Activated T-helper 1 cell treated with anti-CD3 and anti-CD28 coated beads, Interleukin-12 subunit alpha, Interleukin-12 subunit beta, Interleukin-2, Interleukin-4 antibody, amounts not matched to agents 30 ng/mL and 10 ng/mL and 1 ng/mL, durations not matched to agents 14 hours and 24 hours and 36 hours (primary cell): ENCODE measurements at places on chromosomes 4 and X.
A peak's percentile ranks its signal among the peaks of the same experiment; 100 is the strongest.

- H3K4me3 ChIP-seq = peak overlapping the region; percentile 20
- no peaks in the 10 kb centered on the region for H3K36me3 ChIP-seq
- peaks cover 21% of the 10 kb centered on the region for H3K4me1 ChIP-seq
- H3K27ac ChIP-seq = peak overlapping the region; percentile 21
Observed at GRCh38 chr4:7649741-7650531, 215.2 kb upstream of the PSAPL1 start.

- H3K27ac ChIP-seq = no peak overlapping the region
- H3K27me3 ChIP-seq = no peaks in the 10 kb centered on the region
- no peak overlapping the region for H3K4me3 ChIP-seq
- peaks cover 18% of the 10 kb centered on the region for H3K4me1 ChIP-seq
Observed at GRCh38 chrX:45518552-45518951, 317.9 kb upstream of the DIPK2B start.

GRCh38 chrX:130321550-130321949, 18.2 kb upstream of the SLC25A14 start:
- H3K4me3 ChIP-seq = no peak overlapping the region
- H3K36me3 ChIP-seq = no peaks in the 10 kb centered on the region
- H3K4me1 ChIP-seq = peaks cover 9% of the 10 kb centered on the region
- H3K27me3 ChIP-seq = peaks cover 12% of the 10 kb centered on the region
- no peak for DNase-seq

DNA sequence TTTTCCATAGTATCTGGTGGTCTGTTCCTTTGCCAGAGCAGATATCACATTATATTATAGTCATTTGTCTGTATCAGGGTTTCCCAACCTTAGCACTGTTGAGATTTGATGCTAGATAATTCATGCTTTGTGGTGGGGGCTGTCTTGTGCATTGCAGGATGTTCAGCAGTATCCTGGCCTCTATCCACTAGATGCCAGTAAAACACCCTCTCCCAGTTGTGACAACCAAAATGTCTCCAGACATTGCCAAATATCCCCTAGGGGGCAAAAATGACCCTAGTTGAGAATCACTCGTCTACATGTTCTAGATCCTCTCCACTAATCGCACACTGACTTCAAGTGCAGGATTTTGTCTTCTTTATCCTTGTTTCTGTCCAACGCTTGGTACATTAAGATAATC, 160.8 kb downstream of the FANCB start:
- no peaks in the 10 kb centered on the region for H3K4me1 ChIP-seq
- no peak overlapping the region for H3K27ac ChIP-seq
- no peak for DNase-seq
- H3K4me3 ChIP-seq = no peak overlapping the region
- no peaks in the 10 kb centered on the region for H3K27me3 ChIP-seq

DNA sequence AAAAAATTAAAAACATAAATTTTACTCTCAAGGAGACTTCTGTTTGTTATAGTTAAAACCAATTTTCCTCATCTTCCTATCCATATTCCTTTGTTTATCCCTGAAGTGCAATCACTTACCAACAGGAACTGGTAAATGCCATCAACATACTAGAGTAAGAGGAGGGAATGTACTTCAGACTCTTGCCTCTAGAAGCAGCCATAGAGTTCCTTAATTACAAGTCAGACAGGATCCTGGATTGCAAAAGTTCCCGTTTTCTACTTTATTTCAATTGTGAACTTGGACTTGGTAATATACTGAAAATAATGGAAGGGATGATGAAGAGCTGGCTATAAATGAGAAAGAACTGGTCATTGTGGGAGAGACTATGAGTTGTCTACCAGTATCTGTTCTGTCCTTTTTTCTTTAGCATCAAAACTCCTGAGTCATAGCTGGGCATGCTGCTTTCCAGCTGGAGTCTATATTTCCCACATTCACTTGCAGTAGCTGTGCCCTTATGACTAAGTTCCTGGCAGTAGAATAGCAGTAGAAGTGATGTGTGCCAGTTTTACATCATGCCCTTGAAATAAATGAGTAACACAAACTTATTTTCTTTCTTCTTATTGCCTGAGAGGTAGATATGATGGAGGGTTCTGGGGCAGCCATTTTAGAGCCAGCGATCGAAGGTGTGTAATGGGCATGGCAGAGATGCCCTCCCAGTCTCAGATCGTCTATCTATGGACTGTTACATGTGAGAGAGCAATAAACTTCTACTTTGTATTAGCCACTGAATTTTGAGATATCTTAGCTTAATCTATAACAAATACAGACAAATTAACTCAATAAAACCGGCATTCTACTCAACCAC, 26.8 kb upstream of the SPARCL1 start:
- H3K36me3 ChIP-seq = no peaks in the 10 kb centered on the region
- no peak overlapping the region for H3K27ac ChIP-seq
- no peak for DNase-seq
- peaks cover 11% of the 10 kb centered on the region for H3K27me3 ChIP-seq

DNA sequence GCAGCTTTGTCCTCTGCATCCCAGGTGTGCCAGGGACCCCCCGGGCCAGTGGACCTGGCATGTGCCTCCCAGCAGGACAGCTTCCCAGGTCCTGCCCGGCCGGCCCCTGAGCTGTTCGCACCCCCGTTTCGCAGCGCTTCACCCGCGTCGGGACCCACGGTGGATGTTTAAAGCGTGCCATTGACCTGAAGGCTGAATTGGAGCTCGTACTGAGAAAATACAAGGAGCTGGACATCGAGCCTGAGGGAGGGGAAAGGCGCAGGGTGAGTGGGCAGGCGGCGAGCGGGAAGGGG, 7.9 kb downstream of the UVSSA start:
- no peaks in the 10 kb centered on the region for H3K27me3 ChIP-seq
- no peak for DNase-seq
- no peak overlapping the region for H3K4me3 ChIP-seq

DNA sequence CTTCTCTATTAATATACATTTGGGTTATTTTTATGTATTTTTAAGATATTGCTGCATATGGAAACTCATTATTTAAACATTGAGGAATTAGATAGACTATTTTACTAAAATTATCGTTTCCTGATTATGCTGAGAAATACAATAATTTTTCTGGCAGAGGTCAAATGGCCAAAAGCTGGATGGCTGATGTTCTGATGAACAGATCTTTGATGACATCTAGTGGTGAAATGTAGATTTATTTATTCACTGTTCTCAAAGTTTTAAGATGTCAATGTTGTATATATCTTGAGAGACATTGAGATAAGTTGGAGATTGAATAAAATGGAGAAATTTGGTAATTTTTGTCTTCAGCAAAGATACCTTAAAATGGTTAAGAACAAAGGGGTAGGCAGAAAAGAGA, 96.2 kb downstream of the UGT8 start:
- no peak overlapping the region for H3K27ac ChIP-seq
- no peak overlapping the region for H3K4me3 ChIP-seq
- DNase-seq = no peak
- H3K4me1 ChIP-seq = peaks cover 8% of the 10 kb centered on the region

DNA sequence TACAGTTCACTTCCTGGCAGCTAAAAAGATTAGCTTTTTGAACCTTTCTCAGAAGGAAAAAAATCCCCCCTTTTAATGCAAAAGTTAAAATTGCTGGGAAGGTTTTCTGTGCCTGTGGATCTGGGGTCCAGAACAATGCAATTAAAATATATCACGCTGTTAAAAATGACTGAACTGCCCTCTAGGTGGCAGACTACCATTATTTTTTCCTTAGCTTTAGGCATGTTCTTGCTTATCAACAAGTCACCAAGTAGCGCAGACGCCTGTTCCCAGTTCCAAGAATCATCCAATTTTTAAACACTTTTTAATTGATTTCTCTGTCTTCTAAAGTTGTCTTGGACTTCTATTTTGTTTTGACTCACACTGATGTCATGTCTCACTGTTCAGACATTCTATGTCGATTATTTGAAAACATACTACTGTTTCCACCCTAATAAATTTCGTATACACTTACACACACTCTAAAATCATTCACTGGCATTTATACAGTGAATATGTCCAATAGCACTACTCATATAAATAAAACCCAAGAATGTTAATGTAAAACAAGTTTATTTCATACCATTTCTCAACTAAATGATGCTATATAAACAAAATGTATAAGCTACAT, 661.6 kb downstream of the RAPGEF2 start:
- H3K27ac ChIP-seq = no peak overlapping the region
- no peaks in the 10 kb centered on the region for H3K36me3 ChIP-seq
- no peak for DNase-seq
- no peaks in the 10 kb centered on the region for H3K4me1 ChIP-seq

- no peaks in the 10 kb centered on the region for H3K27me3 ChIP-seq
- no peak overlapping the region for H3K4me3 ChIP-seq
- no peak for DNase-seq
- no peaks in the 10 kb centered on the region for H3K4me1 ChIP-seq
- no peaks in the 10 kb centered on the region for H3K36me3 ChIP-seq
Observed at GRCh38 chr4:130077275-130077674, 981.3 kb downstream of the C4orf33 start.

DNA sequence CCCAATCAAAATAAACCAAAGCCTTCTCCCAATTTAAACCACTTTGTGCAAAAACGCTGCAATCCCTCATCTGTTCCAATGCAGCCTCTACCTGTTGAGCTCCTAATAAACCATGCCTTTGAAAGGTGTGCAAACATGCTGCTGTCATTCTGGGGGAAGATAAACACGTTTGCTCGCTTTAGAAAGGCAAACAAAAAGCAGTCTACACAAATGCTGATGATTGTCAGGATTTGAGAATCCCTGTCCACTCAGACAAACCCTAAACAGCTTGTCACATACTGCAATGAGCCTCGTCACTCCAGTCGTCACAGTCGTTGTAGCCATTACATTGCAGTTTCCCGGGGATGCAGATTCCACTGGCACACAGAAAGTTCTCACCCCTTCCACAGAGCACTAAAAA, 145.2 kb downstream of the CORIN start:
- H3K4me1 ChIP-seq = no peaks in the 10 kb centered on the region
- H3K27ac ChIP-seq = no peak overlapping the region
- no peak overlapping the region for H3K4me3 ChIP-seq
- no peaks in the 10 kb centered on the region for H3K36me3 ChIP-seq
- H3K27me3 ChIP-seq = peaks cover 9% of the 10 kb centered on the region

GRCh38 chr4:6771229-6771671, 11.3 kb upstream of the KIAA0232 start:
- peaks cover 16% of the 10 kb centered on the region for H3K4me1 ChIP-seq
- DNase-seq = no peak
- H3K4me3 ChIP-seq = no peak overlapping the region
- no peaks in the 10 kb centered on the region for H3K36me3 ChIP-seq
- peaks cover 4% of the 10 kb centered on the region for H3K27me3 ChIP-seq

- no peak for DNase-seq
- no peaks in the 10 kb centered on the region for H3K36me3 ChIP-seq
- no peaks in the 10 kb centered on the region for H3K4me1 ChIP-seq
Observed at GRCh38 chr4:110865611-110866259, 242.9 kb upstream of the PITX2 start.

- peak overlapping the region; percentile 18 for H3K27ac ChIP-seq
- peaks cover 76% of the 10 kb centered on the region for H3K36me3 ChIP-seq
- H3K4me1 ChIP-seq = peaks cover 69% of the 10 kb centered on the region
- no peaks in the 10 kb centered on the region for H3K27me3 ChIP-seq
Observed at GRCh38 chr4:184400375-184400870, 73.9 kb downstream of the IRF2 start.

- H3K4me1 ChIP-seq = no peaks in the 10 kb centered on the region
- DNase-seq = no peak
- H3K36me3 ChIP-seq = no peaks in the 10 kb centered on the region
- H3K27ac ChIP-seq = no peak overlapping the region
Observed at GRCh38 chr4:151226004-151226932, 50.7 kb upstream of the PRSS48 start.

- H3K27ac ChIP-seq = no peak overlapping the region
- peaks cover 18% of the 10 kb centered on the region for H3K36me3 ChIP-seq
- no peaks in the 10 kb centered on the region for H3K27me3 ChIP-seq
- no peak for DNase-seq
- no peak overlapping the region for H3K4me3 ChIP-seq
- no peaks in the 10 kb centered on the region for H3K4me1 ChIP-seq
Observed at GRCh38 chr4:88674565-88674964, 23.1 kb downstream of the NAP1L5 start.

- peaks cover 3% of the 10 kb centered on the region for H3K27me3 ChIP-seq
- peak overlapping the region; percentile 25 for H3K4me3 ChIP-seq
- H3K36me3 ChIP-seq = peaks cover 40% of the 10 kb centered on the region
- DNase-seq = no peak
- peak overlapping the region; percentile 54 for H3K27ac ChIP-seq
Observed at GRCh38 chr4:38132843-38133662, 172.9 kb downstream of the PTTG2 start.

DNA sequence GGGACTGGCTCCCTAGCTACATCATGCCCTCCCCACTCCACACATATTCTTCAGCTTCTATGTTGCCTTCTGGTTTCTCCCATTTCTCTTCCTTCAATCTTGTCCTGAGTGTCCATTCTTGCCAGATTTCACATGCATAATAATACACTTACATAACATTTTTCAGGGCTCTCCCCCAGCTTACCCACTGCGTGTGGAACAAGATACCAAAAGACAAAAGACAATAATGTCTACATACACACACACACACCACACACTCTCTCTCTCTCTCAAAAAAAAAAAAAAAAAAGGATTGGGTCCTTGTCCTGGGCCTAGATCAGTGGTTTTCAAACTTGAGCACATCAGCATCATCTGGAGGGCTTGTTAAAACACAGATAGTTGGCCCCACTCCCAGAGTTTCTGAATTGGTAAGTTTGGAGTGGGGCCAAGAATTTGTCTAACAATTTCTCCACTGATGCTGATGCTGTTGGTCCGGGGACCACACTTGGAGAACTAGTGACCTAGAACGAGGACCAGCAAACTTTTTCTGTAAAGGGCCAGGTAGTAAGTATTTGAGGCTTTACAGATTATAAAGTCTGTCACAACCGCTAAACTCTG, 6.5 kb upstream of the SMARCA1 start:
- no peaks in the 10 kb centered on the region for H3K4me1 ChIP-seq
- no peak for DNase-seq
- no peaks in the 10 kb centered on the region for H3K36me3 ChIP-seq
- peaks cover 6% of the 10 kb centered on the region for H3K27me3 ChIP-seq
- H3K4me3 ChIP-seq = no peak overlapping the region

GRCh38 chrX:111270339-111270738, at the start of gene CAPN6:
Gene CAPN6 (minus strand): TSS chrX:111270483. CDS start chrX:111263936, 6,547 bp downstream.
- no peak for DNase-seq
- H3K27ac ChIP-seq = no peak within 1 kb of the TSS
- no peaks in the 10 kb centered on the region for H3K36me3 ChIP-seq
- no peak within 1 kb of the TSS for H3K4me3 ChIP-seq
- no peaks in the 10 kb centered on the region for H3K27me3 ChIP-seq
- no peaks in the 10 kb centered on the region for H3K4me1 ChIP-seq

DNA sequence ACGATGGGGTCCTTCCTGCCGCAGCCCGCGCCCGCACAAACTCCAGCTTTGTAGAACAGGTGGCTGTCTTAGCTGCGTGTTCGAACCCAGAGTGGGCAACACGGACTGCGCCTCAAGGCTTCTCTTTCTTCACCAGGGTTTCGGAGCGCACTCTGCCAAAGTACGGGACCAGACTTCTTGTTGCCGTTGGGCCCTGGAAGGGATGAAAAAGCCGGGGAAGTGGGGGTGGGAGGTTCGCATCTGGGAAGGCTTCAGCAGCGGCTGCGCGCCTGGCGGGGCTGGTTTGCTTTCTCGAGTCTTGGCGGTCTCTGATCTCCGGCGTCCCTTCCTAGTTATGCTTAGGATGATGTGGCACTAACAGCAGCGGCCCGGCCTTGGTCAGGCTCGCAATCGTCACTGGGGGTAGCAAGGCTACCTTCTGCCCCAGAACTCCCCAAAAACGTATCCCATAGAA, 673 bp downstream of the PARM1 start:
- no peaks in the 10 kb centered on the region for H3K36me3 ChIP-seq
- peaks cover 54% of the 10 kb centered on the region for H3K27me3 ChIP-seq
- peak overlapping the region; percentile 58 for H3K4me3 ChIP-seq
- no peaks in the 10 kb centered on the region for H3K4me1 ChIP-seq
